ENCODE measurements at places on chromosomes 6 and 20.

DNA sequence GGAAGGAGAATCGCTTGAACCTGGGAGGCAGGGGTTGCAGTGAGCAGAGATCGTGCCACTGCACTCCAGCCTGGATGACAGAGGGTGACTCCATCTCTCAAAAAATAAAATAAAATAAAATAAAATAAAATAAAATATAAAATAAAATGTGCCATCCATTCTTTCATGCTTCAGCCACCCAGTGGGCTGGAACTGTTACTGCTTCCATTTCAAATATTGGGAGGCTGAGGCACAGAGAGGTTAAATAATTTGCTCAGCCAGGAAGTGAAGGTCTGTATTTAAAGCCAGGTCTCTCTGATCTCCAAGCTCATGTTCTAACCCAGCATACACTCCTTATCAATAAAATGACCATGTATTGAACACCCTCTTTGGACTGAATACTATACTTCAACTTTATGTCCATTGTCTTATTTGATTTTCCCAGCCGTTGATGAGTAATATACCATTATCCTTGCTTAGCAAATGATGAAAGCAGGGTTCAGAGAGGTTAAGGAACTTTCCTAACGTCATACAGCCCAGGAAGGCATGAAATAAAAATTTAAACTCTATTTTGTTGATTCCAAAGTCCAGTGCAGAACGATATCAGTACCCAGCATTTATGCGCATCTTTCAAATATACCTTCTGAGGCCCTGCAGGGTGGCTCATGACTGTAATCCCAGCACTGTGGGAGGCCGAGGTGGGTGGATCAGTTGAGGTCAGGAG, 25.8 kb upstream of the SLC9A8 start:
- no peak for DNase-seq

DNA sequence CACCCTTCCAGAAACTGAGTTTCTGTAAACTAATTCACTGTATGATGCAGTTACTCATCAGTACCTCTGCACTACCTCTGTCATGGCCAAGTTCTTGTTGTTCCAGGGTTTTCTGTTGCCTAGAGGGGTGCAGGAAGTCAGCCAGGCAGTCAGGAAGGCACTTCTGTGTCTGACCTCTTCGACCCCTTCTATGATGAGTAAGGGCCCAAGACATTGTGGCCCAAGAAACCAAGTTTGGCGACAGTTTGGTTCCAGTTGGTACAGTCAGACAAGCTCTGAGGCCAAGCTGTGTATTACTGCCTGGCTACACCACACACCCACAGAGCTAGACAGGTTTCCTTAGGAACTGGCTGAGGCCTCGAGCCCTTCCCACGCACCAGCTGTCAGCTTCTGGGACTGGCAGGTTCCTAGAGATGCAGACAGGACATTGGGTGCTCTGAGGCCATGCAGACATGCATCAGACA, 41.2 kb downstream of the TRAF3IP2 start:
- no peak for DNase-seq

- no peak for DNase-seq
Measured at GRCh38 chr20:32354592-32355416, 3.3 kb upstream of the ASXL1 start.

GRCh38 chr20:10448270-10449156, 13.4 kb downstream of the SLX4IP start:
- DNase-seq, result no peak

- DNase-seq, result no peak
Measured at GRCh38 chr20:64161356-64162238, 2.7 kb upstream of the MYT1 start.

DNA sequence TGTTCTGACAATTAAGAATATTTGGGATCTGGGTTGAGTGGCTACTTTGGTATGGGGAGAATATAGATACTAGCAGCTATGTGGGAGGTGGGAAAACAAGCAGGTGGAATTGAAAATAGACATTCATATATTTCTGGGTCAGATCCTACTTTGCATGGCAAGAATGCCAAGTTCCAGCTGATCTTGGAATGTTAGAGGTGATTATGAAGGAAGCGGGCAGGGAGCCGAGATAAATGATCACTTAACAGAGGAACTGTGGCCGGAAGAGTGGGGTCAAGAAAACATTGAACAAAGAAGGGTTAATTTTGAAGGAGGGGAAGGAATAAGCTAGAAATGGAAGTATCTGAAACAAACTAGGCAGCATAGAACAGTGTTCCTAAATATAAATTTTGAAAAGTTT, 15.4 kb downstream of the PLCB1 start:
- no peak for DNase-seq

DNA sequence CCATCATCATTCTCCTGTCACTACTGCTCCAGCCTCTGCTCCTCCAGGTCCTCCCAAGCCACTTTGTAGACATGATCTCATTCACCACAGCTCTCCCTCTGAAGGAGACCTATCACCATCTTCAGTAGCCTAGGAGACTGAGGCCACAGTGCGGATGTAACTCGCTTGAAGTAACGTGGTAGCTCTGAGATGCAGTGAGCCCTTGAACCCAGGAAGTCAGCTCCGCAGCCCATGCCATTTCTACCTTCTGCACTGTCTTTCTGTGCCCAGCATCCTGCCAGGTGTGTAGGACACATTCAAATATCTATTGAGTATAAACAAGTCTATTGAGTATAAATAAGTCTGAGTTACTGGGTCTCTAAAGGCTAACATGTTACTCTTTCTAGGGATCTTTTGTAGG, 164.4 kb downstream of the CDH26 start:
- no peak for DNase-seq

DNA sequence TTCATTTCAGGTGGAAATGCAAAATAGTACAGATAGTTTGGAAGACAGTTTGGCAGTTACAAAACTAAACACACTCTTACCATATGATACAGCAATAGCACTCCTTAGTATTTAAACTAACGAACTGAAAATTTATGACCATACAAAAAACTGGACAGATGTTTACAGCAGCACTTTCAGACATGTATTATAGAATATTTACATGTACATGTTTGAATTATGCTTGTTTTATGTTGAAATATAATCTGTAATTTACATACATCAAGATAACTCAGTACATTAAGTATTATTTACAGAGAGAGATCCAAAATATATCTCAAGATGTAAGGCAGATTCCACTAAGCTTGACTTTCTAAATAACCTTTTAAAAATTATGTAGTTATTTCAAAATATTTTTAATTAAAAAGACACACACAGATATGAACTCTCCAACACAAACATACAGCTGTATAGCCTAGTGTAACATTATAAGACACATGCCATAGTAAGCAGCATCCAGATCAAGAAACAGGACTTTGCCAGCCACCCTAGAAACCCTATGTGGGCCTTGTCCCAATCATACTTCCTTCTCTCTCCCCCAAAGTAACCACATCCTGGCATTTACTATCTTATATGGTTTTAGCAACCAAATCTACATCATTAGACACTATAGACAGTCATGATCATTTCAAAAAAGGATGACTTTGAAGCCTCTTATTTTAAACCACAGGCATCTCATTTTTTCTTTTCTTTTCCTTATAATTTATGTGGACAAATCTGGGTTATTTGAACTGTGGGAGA, 82.2 kb downstream of the MAN1A1 start:
- no peak for DNase-seq

DNA sequence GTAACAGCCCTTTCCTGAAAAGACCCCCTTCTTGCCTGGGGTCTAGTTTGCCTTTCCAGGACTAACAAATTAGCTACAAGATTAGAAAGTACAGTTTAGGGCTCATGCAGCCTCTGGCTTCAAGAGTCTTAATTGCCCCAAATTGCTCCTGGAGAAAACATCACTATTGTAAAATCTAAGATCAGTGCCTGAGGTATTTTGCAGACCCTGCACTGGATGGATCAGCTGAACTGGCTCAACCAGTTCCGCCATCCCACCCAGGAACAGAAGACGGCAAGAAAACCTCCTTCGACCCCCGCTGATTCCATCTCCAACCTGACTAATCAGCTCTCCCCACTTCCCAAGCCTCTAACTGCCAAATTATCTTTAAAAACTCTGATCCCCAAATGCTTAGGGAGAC, 236.5 kb upstream of the KCNG1 start:
- no peak for DNase-seq

GRCh38 chr6:42112351-42112750, 30.1 kb downstream of the C6orf132 start:
- no peak for DNase-seq
